Fibroblast of pulmonary artery (primary cell): ENCODE measurements at places on chromosomes 4 and X.

GRCh38 chrX:134443020-134443419, 16.9 kb upstream of the HPRT1 start:
- DNase-seq = no peak

DNA sequence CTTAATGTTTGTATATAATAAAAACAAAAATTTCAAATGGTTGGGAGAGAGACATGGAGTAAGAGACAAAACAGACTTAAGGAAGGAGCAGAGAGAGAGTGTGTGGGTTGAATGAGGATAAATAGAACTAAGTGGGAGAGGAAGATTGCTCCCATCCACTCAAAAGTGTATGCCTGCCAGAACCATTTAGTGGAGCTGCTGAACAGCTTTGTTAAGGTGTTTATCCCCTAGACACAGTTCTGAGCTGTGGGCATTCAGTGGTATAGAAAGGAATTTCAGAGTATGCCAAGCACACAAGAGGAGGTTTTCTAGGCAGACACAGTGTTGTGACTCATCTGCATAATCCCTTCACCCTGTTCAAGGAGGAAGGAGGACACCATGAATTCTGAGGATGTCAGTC, 508.6 kb upstream of the EPHA5 start:
- peak; percentile 39 for DNase-seq

- peak; percentile 16 for DNase-seq
Observed at GRCh38 chr4:57191523-57192034, 81.4 kb upstream of the IGFBP7 start.

- no peak for DNase-seq
Observed at GRCh38 chr4:2939383-2940243, 23.6 kb downstream of the NOP14 start.

DNA sequence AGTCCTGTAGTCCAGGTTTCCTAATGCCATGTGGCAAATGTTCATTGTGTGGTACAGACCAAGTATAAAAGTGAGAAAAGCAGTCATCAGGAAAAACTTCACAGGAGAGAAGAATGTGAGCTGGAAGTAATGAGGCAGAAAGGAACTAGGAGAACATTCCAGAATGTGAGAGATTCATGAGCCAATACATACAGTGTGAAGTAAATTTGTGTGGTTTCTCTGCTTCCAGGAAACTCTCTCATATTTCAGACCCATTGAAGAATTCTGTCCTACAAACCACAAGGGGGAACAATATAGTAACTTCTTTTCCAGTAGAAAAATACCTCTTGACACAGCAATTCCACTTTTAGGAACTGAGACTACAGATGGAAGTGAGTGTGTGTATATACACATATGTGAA, 136.5 kb downstream of the RNF150 start:
- peak; percentile 48 for DNase-seq

- DNase-seq = peak; percentile 55
Observed at GRCh38 chr4:73676861-73677323, 56.7 kb upstream of the RASSF6 start.

DNA sequence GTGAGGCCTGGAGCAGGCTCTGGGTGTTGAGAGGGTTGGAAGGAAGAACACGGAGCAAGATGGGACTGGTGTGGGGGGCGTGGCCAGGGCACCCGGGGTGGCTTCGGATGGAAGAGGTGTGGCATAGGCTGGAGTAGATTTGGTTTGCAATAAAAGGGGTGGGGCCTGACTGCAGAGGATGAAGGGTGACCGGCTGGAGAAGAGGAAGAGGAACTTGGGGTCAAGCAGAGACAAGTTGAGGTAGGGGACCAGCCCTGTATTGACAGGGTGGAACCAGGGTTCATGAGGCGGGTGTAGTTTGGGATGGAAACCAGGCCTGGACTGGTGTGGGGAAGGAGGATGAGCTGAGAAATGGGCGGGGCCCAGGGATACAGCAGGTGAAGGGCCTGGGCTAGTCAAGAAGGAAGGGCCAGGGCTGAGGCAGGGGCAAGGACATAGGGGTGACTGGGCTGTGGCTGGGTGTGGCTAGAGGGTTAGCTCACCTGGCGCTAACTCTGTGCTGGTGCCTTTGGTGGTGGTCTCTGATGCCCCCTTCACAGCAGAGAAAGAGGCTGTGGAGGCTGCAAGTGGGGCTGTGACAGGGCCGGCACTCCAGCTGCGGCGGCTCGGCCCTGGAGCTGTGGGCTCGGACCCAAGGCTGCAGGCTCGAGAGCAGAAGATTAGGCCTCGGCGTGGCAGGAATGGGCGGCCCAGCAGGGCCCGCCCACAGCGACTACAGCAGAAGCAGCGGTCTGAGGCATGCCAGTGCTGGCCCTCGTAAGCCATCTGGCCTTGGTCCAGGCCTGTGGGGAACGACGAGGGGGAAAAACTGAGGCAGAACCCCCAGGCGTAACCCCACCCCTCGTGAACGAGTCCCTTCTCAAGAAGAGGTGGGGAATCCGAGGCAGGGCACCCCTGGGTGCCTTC, 5.0 kb downstream of the PLP2 start:
- DNase-seq = no peak

DNA sequence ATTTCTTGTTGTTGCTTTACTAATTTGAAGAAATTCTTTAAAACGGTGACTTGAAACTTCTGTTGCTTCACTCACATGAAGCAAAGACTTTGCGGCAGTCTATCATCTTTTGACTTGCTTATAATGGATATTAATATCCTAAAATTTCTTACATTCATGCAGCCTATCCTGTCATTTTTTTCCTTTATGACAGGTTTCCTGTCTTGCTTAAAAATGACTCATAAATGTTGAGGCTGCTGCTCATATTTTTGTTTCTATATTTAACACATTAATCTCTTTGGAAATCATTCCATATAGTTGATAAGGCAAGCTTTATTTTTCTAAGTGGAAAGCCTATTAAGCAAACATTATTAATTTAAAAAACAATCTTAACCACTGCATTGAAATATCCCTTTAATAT, 176.6 kb upstream of the GALNTL6 start:
- no peak for DNase-seq

DNA sequence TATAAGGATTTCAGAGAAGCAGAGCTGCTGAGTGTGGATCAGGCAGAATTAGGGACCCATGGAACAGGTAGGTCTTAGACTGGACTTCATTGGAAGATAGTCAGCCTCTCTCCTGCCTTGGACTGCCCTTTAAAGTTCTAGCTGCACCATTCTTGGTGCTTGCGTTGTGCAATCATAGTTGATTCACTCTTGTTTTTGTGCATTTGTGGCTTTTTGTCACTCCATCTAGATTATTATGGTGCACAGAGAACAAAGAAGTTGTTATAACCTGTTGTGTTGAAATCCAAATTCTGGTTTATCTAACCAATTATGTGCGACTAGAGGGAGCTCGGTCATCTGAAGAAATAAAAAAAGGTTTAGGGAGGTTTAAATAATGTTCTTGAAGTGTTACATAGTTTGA, 59.3 kb downstream of the JADE1 start:
- DNase-seq = peak; percentile 57

DNA sequence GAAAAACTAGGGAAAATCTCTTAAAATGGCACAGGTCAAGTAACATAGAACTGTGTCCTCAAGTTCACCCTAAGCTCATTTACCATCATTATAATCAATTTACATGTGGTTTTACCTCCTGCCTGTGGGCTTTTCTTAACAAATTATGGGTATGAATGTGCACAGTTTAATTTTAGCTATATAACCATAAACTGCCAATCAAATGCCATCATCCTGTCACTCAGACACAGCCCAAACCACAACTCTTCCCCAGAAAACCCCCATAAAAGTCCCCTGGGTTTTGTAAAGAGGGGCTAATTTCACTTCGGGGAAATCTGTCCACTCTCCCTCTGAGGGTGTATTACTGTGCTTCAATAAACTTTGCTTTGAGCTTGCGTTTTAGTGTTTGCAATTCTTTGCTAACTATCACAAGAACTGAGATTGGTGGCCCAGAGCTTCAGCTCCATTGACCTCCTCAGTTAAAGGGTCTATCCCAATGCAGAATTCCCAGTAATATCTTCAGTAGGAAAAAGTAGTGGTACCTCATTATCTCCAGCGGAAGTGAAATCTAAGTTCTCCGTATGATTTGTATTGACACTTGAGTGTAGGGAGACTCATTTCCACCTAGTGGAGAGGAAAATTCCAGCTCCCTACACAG, 394.6 kb downstream of the SPOCK3 start:
- DNase-seq = no peak

DNA sequence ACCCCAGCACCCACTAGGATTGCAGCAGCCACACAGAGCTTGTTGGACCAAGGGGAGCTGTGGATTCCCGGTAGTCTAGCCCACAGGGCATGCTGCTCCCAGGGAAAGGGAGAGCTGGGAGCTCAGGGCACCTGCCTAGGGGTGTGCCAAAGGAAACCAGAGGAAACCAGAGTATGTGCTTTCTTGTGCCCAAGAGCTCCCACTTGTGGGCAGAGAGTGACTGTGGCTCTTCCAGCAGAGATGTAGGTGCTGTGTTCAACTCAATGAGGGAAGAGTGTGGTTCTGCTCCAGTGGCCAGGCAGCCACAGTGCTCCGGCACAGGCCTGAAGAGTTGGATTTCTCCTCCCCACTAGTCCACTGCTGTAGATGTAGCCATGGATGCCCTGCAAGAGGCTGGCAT, 1050.0 kb upstream of the INTU start:
- peak; percentile 25 for DNase-seq

DNA sequence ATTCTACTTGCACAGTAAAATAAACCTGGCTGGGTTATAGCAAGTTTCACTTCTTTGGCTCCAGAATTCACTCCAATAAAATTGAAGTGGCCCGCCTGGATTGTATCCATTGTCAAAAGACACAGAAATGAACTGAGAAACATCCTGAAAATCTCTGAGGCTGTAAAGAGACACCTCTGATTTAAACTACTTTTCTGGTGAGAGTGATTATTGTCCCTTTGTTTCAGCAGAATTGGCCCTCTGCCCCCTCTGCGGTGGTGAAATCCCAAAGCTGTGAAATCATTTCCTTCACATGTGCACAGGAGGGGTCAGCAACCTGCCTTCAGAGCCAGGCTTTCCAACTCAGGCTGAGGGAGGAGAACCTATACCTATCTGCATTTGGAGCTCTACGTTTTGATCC, 23.0 kb downstream of the GAB3 start:
- peak; percentile 79 for DNase-seq

DNA sequence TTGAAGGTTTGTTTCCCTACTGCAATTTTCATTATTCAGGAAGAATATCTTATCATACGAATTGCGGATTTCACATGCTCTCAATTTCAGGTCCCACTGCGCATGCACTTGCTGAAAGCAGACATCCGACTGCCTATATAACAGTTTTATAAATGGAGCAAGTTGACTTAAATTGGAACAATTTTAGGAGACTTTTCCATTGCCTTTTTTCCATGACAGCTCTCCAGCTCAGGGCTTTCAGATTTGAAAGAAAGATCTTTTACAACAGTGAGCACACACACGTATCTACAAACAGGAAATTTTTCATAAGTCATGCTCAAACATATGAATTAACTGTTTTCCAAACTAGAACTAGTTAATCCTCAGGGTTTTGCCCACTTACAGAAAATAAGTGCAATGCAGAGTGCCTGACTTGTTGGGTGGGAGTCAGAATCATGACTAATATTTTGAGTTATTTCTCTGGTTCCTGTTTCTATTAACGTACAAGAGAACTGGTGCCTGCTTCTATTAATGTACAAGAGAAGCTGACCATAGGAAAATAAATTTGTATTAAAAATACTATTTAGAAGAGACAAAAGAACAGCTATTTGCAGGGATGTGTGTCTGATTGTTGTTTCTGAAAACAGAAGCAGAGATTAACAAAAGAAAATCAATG, 137.9 kb downstream of the GPC3 start:
- no peak for DNase-seq

DNA sequence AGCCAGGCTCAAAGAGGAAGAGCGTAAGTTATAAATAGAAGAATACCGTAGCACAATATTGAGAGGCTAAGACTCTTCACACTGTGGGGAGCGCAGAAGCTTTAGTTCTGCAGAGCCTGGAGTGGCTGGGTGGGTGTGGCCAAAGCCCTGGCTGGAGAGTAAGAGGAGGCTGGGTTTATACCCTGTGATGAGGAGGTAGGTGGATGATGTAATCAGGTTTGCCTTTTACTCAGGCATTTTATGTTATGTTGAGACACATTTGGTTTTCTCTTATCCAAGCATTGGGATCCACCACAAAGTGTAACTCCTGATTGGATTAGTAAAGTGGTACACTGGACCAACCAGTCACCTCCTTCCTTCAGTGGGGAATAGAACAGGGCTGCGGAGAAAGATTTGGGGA, 13.9 kb downstream of the CDS1 start:
- no peak for DNase-seq

DNA sequence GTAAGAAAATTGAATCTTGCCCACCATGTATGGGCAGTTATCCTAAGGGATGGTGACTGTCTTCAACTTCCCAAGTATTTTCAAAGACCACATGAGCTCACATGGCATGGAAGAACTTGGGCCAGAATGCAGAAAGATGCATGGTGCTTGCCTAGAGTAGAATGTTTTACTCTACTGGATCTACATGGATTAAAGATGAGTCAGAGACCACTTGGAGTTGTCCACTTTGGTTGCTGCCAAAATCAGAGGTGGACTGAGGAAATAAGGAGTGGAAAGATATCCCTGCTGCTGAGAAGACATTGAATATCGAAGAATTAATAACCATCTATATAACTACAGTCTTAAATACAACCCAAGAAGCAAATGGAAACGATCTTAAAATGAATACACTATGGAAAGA, 498.1 kb downstream of the NLGN4X start:
- no peak for DNase-seq

DNA sequence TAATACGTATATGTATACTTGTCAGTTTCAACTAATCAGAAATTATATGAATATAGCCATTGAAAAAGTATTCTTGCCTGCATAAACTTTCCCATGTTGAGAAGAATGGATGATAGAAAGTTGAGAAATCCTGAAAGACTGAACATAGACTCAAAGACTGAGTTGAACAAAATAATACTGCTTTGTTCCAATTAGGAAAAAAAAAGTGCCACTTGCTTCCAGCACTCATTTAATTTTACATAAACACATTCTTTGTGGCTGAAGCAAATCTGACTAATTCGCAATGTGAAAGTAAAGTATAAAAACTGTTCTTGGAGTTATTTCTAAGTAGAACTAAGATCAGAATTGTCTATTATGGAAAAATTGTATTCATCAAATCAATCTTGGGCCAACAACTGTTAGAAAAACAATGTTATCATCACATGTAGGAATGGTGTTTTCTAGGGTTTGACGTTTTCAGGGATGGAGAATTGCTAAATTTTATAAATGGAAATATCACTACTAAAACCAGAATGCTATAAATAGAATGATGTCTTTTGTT, 2334.6 kb downstream of the PCDH7 start:
- no peak for DNase-seq

- no peak for DNase-seq
Observed at GRCh38 chrX:148538582-148538981, 38.2 kb downstream of the AFF2 start.

DNA sequence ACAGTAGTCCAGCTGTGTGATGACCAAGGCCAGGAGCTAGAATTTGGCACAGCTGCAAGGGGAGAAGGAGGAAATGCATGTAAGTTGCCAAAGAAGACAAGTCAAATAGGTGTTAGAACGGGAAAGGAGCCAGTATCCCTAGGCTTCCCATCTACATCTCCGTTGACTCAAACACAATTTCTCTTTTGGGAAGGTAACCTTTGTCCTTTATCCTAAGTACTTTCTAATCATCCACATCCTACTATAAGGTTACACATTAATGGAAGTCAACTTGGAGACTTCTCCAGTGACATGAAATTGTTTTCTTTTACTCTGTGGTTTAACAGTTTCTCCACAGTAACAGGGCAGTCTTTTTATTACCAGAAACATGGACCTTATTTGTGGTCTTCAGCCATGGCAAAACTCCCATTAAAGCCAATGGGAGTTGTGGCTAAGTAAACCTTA, 620.0 kb downstream of the ANKRD50 start:
- DNase-seq = peak; percentile 19

- no peak for DNase-seq
Observed at GRCh38 chr4:1348746-1349145, 1.7 kb downstream of the UVSSA start.
